DMS 273 treated with DMSO at 0.1 percent for 48 hours (cell line): ENCODE measurements at places on chromosomes 1 and 21.

DNA sequence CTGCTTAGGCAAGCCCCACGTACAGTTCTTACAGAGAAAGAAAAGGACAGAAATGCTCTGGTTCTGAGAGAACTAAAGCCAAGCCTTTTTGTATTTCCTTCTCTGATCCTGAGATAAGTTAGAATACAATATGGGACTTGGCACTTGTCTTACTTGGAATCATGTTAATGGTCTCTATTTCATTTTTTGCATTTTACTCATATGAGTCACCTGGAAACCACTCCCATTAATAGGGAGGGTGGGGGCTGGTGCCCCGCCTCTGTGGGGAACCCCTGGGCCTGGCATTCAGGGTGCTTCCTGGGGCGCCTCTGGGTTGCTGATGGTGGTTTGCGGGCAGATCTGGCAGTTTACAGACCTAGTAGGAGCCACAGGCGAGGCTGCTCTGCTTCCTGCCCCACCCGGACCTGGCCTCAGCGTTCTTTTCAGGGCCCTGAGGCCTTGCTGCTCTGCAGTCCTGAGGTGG is 26.7 kb downstream of the TSPAN2 start:
- DNase-seq: no peak

DNA sequence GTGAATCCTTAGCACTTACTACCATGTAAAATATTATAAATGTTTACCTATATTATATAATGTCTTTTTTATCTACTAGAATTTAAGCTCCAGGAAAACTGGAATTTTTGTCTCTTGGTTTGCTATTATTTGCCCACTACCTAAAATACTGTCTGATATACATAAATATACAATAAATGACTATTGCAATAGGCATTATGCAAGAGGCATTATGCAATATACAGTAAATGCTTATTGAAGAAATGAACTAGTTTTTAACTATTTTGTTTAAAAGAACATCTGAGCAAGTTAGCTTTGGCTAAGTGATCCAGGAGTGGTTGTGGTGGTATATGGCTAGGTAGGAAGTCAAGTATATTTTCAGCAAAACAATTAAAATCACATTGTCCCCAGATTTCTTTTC is 640.2 kb upstream of the PKN2 start:
- DNase-seq: no peak

- peak; percentile 28 for DNase-seq
These were observed 8.1 kb upstream of the STMN1 start for GRCh38 chr1:25914074-25914995.

GRCh38 chr1:99662539-99663080 is 16.7 kb downstream of the PALMD start:
- no peak for DNase-seq

- DNase-seq: peak; percentile 88
These were observed 51.5 kb downstream of the PTPRF start for GRCh38 chr1:43582162-43582566.

DNA sequence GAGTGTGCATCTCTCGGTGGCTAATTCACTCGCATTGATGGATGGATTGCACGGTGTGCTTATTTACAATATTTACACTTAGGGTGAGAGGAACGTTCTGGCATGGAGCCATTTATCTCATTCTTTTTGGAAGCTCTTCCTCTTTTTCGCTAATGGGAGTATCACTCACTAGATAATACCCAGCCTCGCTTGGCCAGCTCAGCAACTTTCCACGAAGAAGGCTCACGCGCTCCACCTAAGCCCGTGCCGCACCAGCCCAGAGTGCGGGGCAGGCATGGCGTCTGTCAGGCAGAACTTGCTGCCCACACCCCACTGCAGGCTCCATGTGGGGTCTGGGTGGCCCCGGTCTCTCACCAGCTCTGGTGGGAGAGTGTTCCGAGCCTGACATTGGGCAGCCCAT is 484.9 kb downstream of the NPHP4 start:
- DNase-seq: no peak

DNA sequence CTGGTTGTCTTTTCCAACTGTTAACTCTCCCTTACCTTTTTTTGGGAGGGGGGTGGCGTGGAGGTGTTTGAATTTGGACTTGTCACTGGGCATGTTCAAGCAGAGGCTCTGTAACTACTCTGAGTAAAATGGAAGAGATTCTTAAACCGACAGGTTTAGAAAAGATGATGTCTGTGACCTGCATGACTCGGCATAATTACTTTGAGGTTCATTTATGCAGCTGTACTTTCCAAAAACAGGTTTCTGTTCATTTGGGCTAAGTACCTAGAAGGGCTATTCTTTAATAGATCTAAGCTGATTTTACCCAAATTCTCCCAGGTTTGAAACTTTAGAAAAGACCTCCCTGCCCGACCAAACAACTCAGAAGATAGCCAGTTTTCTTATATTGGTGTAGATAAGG is 80.3 kb downstream of the SLC35A3 start:
- DNase-seq: no peak
